ENCODE measurements at places on chromosomes 7 and 10.

DNA sequence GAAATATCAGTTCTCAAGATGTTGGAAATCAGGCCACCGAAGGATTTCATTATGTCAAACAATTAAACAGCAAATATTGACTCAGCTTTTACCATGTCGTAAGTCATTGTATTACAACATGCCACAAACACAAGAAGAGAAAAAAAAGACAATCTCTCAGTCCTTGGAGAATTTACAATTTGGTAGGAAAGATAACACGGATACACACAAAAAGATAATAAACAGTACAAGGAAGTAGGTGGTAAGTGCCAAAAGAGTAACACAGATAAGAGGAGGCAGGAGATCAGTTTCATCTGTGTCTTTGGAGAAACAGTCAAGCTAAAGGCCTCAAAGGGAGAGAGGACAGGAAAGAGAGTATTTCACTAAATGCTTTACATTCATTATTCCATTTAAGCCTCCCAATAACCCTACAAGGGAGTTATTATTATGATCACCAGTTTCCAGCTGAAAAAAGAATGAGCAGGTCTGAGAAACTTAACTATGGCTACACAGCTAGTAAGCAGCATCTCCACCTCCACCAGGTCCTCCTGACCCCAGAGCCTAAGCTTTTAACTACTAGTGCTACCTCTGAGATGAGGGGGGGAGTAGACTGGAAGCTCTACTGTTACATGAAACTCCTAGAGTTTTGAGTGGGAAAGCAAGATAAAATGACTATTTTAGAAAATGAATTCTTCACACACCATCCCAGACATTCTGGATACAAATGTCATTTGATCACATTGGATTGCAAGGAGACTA, 13.9 kb upstream of the DNAJC1 start:
- no peak for DNase-seq

DNA sequence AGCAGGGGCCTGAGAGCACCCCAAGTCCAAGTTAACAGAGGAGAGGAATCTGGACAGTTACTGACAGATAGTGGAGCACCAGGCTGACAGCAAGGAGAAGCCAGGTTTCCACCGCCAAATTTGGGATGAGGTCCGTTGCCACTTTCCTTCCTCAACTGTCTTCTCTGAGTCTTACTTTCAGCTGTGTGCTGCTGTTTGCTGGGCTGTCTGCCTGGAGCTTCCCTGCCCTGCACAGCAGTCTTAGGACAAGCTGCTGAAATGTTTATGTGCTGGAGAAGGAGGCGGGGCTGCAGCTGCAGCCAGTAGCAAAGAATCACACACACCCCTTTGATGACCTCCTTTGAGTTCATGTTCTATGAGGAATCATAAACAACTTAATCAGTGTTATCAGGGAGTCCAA, 17.4 kb upstream of the CYP3A7 start:
- DNase-seq, result no peak

GRCh38 chr7:132298790-132299189, 277.5 kb downstream of the PLXNA4 start:
- DNase-seq, result no peak

GRCh38 chr7:157362729-157363128, 25.9 kb downstream of the DNAJB6 start:
- no peak for DNase-seq

DNA sequence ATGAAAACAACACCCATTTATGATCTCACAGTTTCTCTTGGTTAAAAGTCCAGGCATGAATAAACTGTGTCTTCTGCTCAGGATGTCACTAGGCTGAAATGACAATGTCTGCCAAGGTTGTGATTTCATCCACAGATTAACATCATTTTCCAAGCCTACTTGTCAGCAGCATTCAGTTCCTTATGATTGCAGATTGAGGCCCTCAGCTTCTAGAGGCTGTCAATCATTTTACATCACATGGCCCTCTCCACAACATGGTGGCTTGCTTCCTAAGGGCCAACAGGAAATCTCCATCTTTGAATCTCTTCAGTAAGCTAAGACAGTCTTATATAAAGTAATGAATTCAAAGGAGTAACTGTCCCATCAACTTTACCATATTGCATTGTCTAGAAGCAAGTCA, 377.6 kb downstream of the ANKRD7 start:
- DNase-seq, result no peak
